GM23248 (cell line): ENCODE measurements at places on chromosomes 1 and 21.

DNA sequence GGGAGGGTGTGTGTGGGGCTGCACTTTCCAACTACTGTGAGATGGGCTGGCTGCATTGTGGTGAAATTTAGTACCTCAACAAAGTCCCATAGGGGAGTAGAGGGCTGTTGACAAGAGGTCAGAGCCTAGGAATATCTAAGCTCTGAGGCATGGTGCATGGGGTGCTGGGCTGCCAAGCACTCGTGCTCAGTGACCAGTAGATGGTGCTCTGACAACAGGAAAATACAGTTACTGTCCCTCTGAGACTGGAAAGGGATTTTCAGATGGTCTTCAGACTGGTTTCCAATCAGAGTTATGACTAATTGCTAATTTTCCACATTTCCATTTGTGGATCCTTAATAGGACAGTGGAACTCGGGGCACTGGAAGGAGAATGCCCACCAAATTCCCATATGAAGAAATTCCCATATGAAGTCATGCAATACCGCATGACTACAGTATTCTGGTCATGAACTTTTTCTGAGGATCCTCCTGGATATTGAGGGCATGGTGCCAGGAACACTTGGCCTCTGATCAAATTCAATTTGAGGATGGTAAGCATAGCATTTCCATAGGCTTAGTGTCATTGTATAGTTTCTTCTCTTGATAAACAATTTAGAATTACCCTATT lies 4.1 kb upstream of the CACNA1E start:
- DNase-seq: peak; percentile 79

DNA sequence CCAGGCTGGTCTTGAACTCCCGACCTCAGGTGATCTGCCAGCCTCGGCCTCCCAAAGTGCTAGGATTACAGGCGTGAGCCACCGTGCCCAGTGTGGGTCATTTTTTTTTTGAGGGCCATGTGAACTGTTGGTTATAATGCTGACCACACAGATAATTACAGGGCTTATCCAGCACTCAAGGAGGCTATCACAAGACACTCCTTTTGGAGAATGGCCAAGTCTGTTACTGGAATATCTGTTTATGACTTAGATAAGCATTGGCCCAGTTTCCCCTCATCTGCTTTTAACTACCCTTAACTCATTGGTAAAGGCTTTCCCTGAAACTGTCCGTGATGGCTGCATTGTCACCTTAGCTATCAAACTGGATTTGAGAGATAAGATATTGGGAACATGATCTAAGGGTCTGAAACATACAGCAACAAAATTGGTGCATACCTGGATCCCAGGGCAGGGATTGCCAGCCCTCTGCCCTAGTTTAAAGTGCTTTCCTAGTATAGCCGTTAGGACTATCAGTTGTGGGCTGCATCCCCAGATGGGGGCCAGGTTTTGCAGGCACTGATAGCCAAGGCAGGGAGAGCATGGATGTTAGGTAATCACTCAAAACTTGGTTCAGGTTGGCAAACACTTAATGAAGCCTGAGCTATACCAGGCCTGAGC lies 15.6 kb downstream of the SZT2 start:
- DNase-seq: no peak

DNA sequence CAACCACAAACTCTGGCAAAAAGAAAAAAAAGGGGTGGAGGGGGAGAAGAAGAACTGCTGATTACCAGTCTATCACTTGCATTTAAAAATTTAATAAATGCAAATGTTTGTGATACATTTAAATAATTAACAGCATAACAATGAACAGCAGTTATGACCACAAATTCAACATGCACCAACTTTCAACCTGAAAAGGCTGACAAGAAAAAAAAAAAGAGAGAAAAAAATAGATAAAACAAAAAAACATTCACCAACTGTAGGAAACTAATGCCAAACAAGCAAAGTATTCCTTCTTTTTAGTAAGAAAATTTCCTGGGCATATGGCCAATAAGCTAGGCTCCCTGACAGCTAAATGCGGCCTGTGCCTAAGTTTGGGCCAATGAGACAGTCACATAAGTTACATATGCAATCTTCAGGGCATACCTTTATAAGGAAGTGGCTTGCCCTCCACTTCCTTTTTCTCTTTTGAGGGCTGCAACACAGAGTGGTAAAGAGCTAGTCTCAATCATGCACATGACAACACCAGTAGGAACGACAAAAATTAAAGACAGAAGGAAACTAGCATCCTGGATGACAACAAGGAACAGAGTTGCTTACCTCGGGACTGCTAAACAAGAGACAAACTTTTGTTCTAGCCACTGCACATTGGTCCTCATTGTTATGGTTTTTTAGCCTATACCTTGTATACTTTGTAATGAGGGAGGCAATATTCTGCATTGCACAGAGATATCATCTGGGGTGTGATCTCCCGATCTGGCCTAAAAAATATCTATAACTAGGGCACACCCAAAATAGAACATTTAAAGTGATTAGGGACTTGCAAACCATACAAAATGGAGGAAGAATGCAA lies 24.2 kb upstream of the PHTF1 start:
- DNase-seq: peak; percentile 63

DNA sequence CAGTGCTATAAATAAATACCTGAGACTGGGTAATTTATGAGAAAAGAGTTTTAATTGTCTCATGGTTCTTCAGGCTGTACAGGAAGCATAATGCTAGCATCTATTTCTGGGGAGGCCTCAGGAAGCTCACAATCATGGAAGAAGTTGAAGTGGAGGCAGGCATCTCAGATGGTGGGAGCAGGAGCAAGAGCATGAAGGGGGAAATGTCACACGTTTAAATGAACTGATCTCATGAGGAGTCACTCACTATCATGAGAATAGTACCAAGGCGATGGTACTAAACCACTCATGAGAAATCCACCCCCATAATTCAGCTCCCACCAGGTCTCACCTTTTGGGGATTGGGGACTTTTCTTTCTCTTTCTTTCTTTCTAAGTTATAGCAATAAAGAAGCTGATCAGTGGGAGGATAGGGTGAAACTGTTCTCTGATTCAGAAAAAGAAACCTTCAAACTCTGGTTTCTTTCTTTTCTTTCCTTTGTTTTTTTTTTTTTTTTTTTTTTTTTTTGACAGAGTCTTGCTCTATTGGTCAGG lies 17.1 kb upstream of the SPAG17 start:
- DNase-seq: no peak

GRCh38 chr1:203628201-203629015 lies 1.8 kb downstream of the ATP2B4 start:
- peak; percentile 82 for DNase-seq

DNA sequence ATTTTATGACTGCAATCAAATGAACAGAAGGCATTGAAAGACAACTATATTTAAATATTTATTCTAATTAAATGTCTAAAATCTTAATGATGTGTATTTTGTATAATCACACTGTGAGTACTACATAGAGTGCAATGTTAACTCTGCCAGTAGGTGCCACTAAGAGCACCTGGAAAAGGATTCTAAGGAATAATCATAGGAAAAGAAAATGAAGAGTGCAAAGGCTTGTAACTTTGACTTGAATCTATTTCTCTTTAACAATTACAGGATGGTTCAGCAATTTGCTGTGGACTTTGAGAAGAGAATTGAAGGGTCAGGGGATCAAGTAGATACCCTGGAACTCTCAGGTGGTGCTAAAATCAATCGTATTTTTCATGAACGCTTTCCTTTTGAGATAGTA lies 200.4 kb downstream of the DNM3 start:
- peak; percentile 40 for DNase-seq

GRCh38 chr1:169108863-169109560 lies 2.5 kb downstream of the ATP1B1 start:
- no peak for DNase-seq
